ENCODE measurements at places on chromosomes 16 and 17.

GRCh38 chr16:84789431-84789830, 30.4 kb upstream of the CRISPLD2 start:
- no peak for DNase-seq

DNA sequence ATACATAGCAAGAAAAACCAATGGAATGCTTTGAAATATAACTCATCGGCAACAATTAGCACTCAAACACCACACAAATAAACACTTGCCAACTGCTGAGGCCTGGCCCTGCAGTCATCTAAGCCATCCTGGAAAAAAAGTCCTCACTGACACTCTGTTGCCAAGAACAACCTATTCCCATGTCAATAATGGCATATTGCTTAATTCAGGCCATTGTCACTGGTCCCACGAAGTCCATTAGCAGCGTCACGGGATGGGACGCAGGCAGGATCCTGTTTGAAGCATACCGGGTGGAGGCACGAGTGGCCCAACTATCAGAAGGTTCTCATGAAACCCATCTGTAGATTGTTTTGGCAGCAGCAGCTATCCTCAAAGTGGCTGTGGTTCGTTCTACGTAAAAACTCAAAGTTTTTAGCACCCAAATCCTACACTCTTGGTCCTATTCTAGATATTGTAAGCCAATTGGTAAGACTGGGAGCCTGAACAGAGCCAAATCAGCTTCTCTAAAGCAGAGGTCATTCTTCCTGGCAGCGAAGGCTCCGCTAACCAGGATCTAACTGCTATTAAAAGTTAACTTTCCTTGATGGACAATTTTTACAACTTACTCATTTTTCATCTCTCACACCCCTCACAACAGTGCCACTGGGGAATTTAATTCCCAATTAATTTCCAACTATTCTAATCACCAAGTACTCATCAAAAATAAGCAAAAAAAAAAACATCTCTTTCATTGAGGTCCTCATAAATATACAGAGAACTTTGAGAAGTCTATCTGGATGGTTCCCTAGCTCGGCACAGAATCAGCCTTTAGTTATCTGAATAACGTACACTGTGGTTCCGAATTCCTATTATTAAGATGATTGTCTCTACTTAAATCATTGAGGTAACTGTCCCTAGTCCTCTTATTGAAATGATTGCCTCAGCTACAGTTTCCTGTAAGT, 91.5 kb downstream of the ZFHX3 start:
- no peak for DNase-seq

DNA sequence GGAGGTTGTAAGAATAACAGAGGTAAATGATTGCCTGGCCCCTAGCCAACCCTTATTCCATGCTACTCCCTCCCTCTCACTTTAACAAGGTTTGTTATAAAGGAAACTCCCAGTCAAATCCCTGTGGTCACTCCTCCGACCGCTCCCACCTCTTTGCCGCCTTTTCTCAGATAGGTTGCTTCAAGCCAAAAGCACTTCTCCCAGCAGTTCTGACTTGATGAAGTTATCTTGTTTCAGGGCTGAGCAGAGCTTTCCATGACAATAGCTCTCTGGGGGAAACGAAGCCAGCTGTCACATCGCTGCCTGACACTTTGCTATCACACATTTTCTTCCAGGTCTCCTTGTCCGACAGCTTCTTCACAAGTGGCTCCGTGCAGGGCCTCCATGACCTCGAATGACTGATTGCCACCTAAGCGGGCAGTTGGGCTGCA, 278.6 kb downstream of the HAPSTR1 start:
- peak; percentile 62 for DNase-seq

DNA sequence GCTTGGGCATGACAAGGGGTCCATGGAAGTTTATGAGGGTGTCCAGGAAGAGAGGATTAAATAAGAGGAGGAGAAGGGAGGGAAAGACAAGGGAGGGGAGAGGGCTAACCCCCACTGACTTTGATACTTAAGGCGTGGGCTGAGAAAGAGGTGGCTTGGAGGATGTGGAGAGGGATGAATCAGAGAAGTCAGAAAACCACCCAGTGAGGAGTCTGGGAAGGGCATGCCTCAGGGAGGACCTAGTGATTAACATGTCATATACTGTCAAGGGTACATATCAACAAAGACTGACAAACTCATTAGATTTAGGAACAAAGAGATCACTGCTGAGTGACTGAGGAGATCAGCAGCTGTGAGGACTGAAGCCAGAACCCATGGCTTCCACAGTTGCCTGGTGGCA, 145.4 kb downstream of the IRX5 start:
- no peak for DNase-seq

GRCh38 chr16:68283346-68283745, 19.0 kb downstream of the SLC7A6 start:
- DNase-seq: no peak

DNA sequence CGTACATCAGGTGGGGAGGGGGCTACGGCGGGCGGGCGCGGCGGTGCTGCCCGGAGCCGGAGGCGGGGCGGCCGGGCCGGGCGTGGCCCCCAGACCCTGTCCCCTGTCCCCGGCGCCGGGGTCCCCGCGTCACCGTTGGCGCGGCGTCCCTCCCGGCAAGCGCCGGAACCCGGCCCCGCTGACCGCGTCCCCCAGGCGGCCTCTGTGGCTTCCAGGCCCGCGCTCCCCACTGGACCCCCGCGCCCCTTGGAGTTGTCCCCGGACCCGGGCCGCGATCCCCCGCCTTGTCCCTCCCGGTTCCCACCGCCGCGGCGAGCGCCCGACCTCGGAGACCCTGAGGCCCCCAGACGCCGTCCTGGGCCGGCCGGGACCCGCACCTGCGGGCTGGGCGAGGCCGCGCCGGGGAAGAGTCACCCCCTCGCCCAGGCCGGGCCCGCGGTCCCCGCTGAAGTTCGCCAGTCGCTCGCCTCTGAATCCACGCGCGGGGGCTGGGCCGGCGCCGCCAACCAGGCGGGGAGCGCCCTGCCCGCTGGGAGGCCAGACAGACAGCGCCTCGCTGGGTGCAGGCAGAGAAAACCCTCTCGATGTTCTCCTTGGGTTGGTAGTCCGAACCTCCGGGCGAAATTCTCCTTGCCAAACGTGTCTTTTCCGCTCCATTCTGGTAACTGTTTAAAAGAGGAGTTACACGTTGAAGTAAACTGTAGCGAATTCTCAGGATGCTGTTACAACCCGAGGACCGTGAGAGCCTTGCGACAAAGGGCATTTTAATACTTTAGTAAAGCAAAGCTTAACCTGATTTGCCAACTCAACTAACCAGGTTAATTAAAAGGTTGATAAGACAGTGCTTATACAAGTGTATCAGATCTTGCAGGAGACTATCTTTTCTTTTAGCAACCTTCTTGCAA, 761 bp downstream of the GAN start:
- DNase-seq: no peak

GRCh38 chr17:40602445-40603443, 37.5 kb upstream of the CCR7 start:
- DNase-seq: no peak
